Upper lobe of left lung (tissue), 6 donors: ENCODE measurements at places on chromosomes 1 and 21. TPM values are rescaled to one million over a fixed set of nuclear protein-coding genes. Genes with fewer than 3 reads are reported as not detected.

GRCh38 chr1:179707406-179707805 lies 35.7 kb upstream of the FAM163A start:
- H3K27me3 ChIP-seq, result no peaks in the 10 kb centered on the region
- no peaks in the 10 kb centered on the region for H3K4me1 ChIP-seq
- DNase-seq, result no peak
- H3K4me3 ChIP-seq, result no peak overlapping the region
- no peaks in the 10 kb centered on the region for H3K36me3 ChIP-seq

DNA sequence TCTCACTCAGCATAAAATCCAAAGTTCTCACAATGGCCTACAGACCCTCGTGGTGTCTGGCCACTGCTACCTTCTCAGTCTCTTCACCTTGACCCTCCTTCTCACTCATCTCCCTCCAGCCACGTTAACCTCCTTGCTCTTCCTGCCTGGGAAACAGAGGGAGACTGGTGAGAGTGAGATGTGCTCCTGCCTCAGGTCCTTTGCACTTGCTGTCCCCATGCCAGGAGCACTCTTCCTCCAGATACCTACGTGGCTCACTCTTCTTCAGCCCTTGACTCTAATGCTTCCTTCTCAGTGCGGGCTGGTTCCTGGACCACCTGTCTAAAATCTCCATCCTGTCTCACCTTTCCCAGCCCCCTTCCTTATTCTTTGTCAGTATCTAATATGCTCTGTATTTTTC lies 24.7 kb downstream of the TRIM62 start:
- H3K36me3 ChIP-seq, result peaks cover 18% of the 10 kb centered on the region
- peaks cover 6% of the 10 kb centered on the region for H3K4me1 ChIP-seq
- no peak for DNase-seq
- no peak overlapping the region for H3K4me3 ChIP-seq
- H3K27ac ChIP-seq, result no peak overlapping the region
- H3K27me3 ChIP-seq, result no peaks in the 10 kb centered on the region

DNA sequence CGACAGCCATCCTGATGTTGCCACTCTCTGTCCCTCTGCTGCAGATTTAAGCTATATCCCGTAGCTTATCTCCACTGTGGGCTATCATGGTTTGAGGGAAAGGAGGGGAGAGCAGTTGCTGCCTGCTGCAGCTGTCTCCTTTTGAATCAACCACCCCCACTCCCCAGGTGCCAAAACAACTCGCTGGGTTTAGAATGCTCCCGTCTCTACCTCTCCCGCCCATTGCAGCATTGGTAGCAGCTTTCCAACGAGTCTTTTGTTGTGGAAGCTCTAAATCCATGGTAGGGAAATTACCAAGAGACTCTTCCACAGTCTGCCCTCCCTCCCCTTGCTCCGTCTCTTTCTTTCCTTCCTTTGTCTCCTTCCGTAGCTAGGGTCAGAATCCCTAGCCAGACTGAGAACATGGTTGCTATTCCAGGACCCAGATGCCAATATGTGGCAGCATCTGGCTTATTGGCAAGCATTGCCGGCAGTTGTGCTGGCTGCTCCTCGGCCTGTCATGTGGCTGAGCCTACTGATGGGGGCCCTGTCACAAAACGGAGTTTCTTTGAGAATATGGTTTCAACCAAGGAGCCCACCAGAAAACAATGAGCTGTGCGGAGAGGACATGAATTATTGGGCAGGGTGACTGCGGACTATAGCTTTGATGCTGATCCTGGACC lies 230.7 kb downstream of the RPS6KC1 start:
- DNase-seq, result no peak
- no peak overlapping the region for H3K27ac ChIP-seq
- no peaks in the 10 kb centered on the region for H3K27me3 ChIP-seq
- H3K4me1 ChIP-seq, result no peaks in the 10 kb centered on the region
- H3K4me3 ChIP-seq, result no peak overlapping the region
- H3K36me3 ChIP-seq, result no peaks in the 10 kb centered on the region

- peaks cover 7% of the 10 kb centered on the region for H3K4me1 ChIP-seq
- no peaks in the 10 kb centered on the region for H3K27me3 ChIP-seq
- H3K27ac ChIP-seq, result no peak overlapping the region
- DNase-seq, result peak; percentile 61
- H3K4me3 ChIP-seq, result no peak overlapping the region
Measured at GRCh38 chr1:1551524-1552262, 11.3 kb upstream of the TMEM240 start.

DNA sequence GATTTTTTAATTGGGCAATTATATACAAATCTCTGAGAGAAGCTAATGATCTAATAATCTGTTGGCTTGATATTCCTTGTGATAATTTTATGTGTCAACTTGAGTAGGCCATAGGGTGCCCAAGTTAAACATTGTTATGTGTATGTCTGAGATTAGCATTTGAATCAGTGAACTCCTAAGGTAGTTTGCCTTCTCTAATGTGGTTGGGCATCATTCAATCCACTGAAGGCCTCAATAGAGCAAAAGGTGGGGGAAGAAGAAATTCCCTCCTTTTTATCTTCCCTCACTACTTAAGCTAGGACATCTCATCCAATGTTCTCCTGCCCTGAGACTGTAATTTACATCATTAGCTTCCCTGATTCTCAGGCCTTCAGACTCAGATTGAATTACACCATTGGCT lies 394.5 kb downstream of the LMO4 start:
- H3K27ac ChIP-seq, result no peak overlapping the region
- H3K4me1 ChIP-seq, result no peaks in the 10 kb centered on the region
- H3K36me3 ChIP-seq, result no peaks in the 10 kb centered on the region
- H3K27me3 ChIP-seq, result no peaks in the 10 kb centered on the region

GRCh38 chr21:44846485-44847260 lies 26.8 kb downstream of the PTTG1IP start:
- no peaks in the 10 kb centered on the region for H3K27me3 ChIP-seq
- H3K4me1 ChIP-seq, result peaks cover 21% of the 10 kb centered on the region
- H3K36me3 ChIP-seq, result peaks cover 31% of the 10 kb centered on the region
- peak; percentile 80 for DNase-seq

DNA sequence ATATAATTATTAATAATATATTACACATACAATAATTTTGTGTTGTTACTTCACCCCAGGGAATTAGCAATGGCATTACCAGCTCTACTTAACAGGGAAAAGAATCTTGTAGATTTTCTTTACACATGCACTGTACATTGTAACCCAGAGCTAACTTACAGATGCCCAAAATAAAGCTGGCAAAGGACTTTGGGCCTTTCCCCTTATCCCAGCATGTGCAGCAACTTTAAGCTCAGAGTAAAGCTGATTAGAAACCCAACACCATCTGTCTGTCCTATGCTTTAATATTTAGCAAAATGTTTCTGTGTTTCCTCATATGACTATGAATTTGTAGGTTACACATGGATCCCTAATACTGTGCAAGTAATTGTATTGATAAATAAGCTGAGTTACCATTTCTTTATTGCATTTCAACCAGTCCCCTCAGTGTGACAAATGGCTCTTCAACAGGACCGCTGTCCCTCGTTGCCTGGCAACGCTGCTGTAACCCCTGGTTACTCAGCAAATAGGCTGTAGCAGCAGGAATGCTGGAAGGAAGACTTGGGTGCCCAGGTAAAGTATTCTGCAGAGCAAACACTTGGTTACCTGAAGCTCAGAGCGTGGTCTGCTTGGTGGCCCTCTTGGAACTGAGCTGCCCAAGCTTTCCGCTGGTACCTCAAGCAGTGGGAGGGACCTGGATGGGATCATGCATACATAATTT lies at the start of gene USH2A:
USH2A (minus strand) TSS at position 628 of the 700 bp plus-strand sequence. CDS start 1,112 bp downstream, outside the sequence.
- H3K4me1 ChIP-seq, result no peaks in the 10 kb centered on the region
- no peak within 1 kb of the TSS for H3K27ac ChIP-seq
- H3K27me3 ChIP-seq, result no peaks in the 10 kb centered on the region
- DNase-seq, result no peak
- no peaks in the 10 kb centered on the region for H3K36me3 ChIP-seq

GRCh38 chr1:156599811-156600210 lies 1.5 kb downstream of the GPATCH4 start:
- H3K27ac ChIP-seq, result no peak overlapping the region
- H3K4me3 ChIP-seq, result no peak overlapping the region
- H3K4me1 ChIP-seq, result peaks cover 13% of the 10 kb centered on the region
- DNase-seq, result no peak

- no peak overlapping the region for H3K4me3 ChIP-seq
- H3K4me1 ChIP-seq, result no peaks in the 10 kb centered on the region
- DNase-seq, result no peak
- H3K36me3 ChIP-seq, result no peaks in the 10 kb centered on the region
- H3K27me3 ChIP-seq, result no peaks in the 10 kb centered on the region
Measured at GRCh38 chr1:54818461-54819194, 17.5 kb upstream of the TTC22 start.

- H3K27ac ChIP-seq, result no peak overlapping the region
- no peaks in the 10 kb centered on the region for H3K36me3 ChIP-seq
- H3K4me1 ChIP-seq, result peaks cover 12% of the 10 kb centered on the region
- no peaks in the 10 kb centered on the region for H3K27me3 ChIP-seq
Measured at GRCh38 chr1:89686520-89686919, 53.6 kb downstream of the LRRC8C start.

- H3K4me3 ChIP-seq, result no peak overlapping the region
- H3K36me3 ChIP-seq, result no peaks in the 10 kb centered on the region
- H3K27ac ChIP-seq, result no peak overlapping the region
- H3K27me3 ChIP-seq, result no peaks in the 10 kb centered on the region
- no peak for DNase-seq
- no peaks in the 10 kb centered on the region for H3K4me1 ChIP-seq
Measured at GRCh38 chr1:224533517-224533916, 82.6 kb upstream of the CNIH3 start.

DNA sequence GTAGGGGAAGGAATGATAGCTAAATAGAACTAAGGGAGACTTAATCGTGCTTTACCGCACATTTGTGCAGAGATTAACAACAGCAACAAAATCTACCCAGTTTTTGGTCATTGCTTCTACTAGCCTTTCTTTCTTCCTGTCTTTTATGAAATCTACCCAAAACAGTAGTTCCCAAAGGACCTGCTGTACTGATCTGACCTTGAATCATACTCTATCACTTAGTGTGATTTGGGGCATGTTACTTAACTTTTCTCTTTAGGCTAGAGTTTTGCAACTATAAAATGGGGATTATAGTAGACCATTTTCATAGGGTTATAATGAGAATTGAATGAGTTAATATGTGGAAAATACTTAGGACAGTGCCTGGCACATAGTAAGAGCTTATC lies 30.5 kb upstream of the MACF1 start:
- H3K27me3 ChIP-seq, result no peaks in the 10 kb centered on the region
- peaks cover 87% of the 10 kb centered on the region for H3K4me1 ChIP-seq
- no peak for DNase-seq

- H3K27ac ChIP-seq, result no peak overlapping the region
- H3K4me1 ChIP-seq, result peaks cover 12% of the 10 kb centered on the region
- no peaks in the 10 kb centered on the region for H3K27me3 ChIP-seq
- H3K4me3 ChIP-seq, result no peak overlapping the region
- no peak for DNase-seq
- H3K36me3 ChIP-seq, result no peaks in the 10 kb centered on the region
Measured at GRCh38 chr1:234553240-234554188, 56.5 kb downstream of the IRF2BP2 start.

The CD52 gene
- total RNA-seq, result 210 TPM

The ISG20L2 gene
- total RNA-seq, result 38.8 TPM

The FAM89A gene
- total RNA-seq, result 17.8 TPM

The NBPF15 gene
- 39.7 TPM for total RNA-seq

The GSTM2 gene
- total RNA-seq, result 38.2 TPM

The SYPL2 gene
- 3.1 TPM for total RNA-seq

The LCE1E gene
- total RNA-seq, result not detected

The IFNLR1 gene
- 8.4 TPM for total RNA-seq

The ALPL gene
- 327 TPM for total RNA-seq
